Lung (tissue), 17 donors: ENCODE measurements at places on chromosomes 12 and 14. TPM values are rescaled to one million over a fixed set of nuclear protein-coding genes. Genes with fewer than 3 reads are reported as not detected.

Gene SUPT16H
- total RNA-seq, result 63.7 TPM

Gene LRRK2
- 262 TPM for total RNA-seq

Gene TTC5
- 17.7 TPM for total RNA-seq

Gene SPIC
- total RNA-seq, result not detected

Gene LMNTD1
- 5.3 TPM for total RNA-seq

Gene PMCH
- not detected for total RNA-seq

Gene PPFIA2
- 2.3 TPM for total RNA-seq

Gene SLC4A8
- 4.8 TPM for total RNA-seq

Gene EIF2B2
- 34.7 TPM for total RNA-seq

Gene PLEK2
- total RNA-seq, result 2.8 TPM

Gene KIAA0586
- 13.4 TPM for total RNA-seq

Gene NOVA1
- 3.2 TPM for total RNA-seq

Gene MYF5
- not detected for total RNA-seq

Gene POLE
- 28.7 TPM for total RNA-seq

Gene EPYC
- 0.31 TPM for total RNA-seq

Gene GPRC5D
- not detected for total RNA-seq
